ENCODE measurements at places on chromosomes 1 and 21.
A peak's percentile ranks its signal among the peaks of the same experiment; 100 is the strongest.

GRCh38 chr1:218494449-218494852 lies 149.3 kb downstream of the TGFB2 start:
- no peak for DNase-seq

DNA sequence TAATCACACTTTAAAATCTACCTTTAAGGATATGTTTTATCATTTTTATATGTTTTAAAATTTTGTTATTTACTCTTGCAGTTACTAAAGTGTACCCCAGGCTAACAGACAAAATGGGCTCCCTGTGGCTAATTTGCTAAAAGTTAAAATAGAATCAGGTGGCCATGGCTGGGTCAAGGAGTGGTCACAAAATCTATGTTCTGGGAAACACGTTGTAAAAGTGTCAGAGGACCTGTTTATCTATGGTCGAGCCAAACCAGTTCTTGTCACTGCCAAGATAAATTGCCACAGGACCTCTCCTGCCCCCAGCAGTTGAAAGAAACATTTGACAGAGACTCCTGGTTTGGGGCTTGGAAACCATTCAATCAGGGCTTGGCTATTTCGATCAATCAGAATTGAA lies 21.2 kb upstream of the TTLL7 start:
- DNase-seq: no peak

GRCh38 chr1:3502641-3503524 lies 48.4 kb downstream of the ARHGEF16 start:
- DNase-seq: no peak

- no peak for DNase-seq
Measured at GRCh38 chr1:240405751-240406150, 206.2 kb downstream of the GREM2 start.

DNA sequence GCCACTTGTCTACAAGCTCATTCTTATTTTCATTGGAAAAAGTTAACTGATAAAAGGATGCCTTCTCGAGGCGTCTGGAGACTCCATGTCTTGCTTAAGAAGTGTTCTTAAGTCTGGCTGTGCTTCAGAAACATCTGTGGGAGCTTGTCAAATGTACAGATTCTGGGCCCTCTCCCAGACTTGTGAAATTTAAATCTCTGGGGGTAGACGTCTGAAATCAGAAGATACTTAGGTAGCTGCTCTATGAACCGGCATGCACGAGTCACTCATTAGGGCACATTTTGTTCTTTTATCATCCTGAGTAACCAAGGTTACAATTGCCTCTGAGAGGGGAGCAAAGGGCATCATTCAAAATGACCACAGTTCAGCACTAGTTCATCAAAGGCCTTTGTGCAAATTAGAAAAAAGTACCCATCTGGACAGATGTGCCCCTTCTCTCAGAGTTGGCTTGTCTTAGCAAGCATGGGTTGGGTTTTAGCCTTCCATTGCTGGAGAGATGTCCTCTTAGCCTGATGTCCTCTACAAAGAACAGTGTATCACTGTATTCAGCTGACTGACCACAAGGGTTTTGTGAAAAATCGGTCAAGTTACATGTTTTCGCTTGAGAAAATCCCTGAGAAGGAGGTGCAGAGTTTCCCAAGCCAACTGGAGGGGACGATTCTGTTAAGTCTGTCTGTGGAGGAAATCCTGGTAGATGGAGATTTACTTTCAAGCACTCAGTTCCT lies 156.9 kb downstream of the ASTN1 start:
- no peak for DNase-seq

DNA sequence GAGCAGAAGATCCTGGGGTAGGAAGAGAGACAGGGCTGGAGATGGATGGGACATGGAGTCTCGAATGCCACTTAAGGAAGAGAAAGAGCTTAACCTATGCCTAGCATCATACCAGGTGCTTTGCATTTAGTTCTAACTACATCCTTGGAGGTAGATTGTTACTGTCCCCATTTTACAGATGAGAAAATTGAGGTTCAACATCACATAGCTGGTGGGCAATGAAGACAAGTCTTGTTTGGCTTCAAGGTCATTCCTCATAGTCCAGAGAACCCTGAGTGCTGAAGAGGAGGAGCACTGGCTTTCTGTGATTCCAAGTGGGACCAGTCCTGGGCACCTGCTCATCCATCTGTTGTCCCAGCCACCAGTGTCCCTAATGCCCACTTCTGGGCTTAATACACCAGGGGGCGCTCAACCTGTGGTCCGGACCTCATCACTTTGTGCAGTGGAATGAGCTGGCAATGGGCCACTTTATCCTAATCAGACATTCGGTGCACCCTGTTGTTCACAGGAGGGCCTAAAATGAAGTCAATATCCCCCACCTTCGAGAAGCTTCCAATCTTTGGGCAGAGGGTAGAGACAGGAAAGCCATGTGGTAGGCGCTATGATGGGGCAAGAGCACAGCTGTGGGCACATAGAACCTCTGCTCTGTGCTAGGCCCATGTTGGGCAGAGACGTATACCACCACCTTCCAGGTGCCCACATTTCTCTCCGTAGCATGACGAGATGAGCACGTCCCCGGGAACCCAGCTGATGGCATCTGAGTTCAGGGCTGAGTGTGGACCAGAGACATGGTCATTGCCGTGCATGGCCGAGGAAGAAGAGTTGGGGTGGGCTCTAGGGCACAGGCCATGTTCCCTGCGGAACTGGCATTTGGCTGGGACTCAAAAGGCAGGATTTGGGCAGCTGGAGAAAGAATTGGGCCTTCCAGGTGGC lies 9.2 kb downstream of the RPS6KA1 start:
- peak; percentile 33 for DNase-seq

- DNase-seq: no peak
Measured at GRCh38 chr1:245345191-245345884, 190.6 kb downstream of the KIF26B start.

- no peak for DNase-seq
Measured at GRCh38 chr21:39881661-39882060, 14.4 kb downstream of the PCP4 start.

DNA sequence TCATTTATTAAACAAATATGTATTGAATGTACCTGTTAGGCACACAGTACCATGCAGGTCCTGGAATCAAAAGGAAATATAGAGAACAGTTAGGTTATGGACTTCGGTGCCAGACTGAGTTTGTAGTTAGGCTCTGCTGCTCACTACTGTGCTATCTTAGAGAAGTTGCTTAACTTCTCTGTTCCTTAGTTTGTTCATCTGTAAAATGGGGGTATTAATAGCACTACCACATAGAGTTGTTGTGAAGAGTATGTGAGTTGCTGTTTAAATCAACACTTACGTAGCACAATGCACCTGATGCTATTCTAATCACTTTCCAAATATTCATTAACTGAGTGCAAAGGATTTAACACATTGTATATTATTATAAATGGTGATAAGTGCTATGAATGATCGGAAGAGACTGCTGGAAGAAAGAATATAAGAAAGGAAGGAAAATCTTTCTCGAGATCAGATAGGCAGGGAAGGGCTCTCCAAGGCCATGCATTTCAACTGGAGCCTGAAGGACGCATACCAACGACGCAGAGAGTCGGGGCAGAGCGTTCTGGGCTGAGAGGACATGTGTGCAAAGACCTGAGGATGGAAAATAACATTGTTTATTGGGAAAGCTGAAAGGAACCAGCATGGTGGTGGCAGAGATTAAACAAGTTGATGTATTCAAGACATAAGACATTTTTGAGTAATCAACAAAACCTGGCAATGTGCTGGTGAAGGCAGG lies 3.5 kb upstream of the AKNAD1 start:
- DNase-seq: no peak

DNA sequence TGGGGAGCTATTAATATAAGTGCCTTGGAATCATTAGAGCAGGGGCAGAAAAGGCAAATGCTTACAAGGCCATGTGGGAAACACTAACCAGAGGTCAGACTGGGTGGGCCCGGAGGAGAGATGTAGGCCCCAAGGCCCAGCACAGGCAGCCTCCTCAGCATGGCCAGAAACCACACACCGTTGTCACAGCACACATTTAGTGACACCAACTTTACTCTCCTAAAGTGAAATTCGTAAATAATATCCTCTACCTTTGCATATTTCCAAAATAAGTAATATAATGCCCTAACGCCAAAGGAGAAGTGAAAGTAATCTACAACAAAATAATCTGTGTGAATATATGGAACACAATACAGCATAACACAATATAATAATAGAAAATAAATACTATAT lies 62.6 kb downstream of the KIF21B start:
- no peak for DNase-seq

GRCh38 chr21:32562915-32563314 lies 22.4 kb downstream of the TCP10L start:
- DNase-seq: peak; percentile 10

GRCh38 chr1:214107322-214108096 lies 119.7 kb downstream of the PROX1 start:
- peak; percentile 63 for DNase-seq

DNA sequence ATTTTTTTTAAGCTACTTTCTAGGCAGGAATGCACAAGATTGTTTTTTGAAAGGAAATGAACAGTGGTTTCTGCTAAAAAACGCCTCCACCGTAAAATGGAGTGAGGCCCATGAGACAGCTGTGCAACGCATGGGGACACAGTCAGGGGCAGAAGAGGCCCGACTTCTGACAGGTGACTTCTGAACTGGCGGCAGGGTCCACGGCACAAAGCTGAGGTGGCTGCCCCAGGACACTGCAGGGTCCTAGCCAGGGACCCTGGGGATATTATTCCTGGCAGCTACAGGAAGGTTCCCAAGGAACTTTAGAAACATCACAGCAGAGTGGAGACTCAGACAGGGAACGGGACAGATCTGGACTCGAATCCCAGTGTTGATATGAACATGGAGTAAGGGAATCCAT lies 75.1 kb downstream of the SIM2 start:
- no peak for DNase-seq

DNA sequence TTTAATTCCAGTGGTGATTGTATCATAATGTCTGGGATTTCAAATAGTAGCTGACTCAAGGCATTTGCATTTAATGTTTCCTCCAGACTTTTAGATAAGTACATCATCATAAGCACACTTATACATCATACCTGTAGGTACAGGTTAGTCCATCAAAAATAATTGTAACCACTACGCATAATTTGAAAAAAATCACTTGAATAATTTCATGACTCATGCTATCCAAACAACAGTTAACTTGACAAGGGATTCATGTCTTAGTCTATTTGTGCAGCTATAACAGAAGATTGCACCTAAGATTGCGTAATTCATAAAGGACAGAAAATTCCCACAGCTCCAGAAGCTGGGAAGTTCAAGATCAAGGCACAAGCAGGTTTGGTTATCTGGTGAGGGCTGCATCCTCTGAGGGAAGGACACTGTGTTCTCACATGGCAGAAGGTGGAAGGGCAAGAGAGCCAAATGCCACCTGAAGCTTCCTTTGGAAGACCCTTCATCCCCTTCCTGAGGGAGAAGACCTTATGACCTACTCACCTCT lies 801.7 kb upstream of the BRINP3 start:
- DNase-seq: no peak

DNA sequence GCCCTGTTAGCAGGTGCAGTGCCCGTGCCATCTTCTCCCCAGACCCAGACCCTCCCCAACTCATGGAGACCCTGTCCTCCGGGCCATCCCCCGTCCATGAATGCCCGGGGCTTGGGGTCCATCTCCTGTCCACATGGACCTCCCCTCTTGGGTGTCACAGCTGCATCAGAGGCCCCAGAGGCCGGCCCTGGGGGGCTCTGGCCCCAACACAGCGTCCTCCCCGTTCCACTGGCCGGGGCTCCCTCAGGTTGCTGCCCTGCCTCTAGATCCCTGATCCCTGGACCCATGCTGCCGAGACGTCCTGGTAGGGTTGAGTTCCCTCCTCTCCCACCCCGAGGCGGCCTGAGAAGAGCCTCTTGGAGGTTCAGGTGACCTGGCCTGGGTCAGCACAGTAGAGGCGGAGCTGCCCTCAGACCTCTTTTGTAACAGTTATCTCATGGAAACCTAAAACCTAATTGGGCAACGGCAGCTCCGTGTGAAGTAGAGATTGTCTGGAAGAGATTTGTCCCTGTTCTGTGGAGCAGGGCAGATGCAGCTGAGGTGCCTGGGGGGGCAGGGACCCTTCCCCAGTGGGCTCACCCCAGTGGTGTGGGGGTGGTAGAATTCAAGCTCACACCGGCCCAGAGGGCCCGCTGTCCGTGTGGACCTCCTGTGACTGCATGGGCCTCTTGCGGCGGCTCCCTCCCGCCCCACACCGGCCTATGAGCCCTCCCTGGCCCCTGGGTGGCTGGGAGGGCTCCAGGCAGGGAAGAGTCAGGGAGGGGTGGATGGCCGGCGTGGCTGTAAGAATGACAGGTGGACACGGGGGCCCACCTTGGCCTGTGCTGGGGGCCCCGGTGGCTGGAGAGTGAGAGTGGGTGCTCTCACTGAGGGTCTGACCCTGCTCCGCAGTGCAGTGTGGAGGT lies 56.1 kb downstream of the SKI start:
- DNase-seq: no peak

DNA sequence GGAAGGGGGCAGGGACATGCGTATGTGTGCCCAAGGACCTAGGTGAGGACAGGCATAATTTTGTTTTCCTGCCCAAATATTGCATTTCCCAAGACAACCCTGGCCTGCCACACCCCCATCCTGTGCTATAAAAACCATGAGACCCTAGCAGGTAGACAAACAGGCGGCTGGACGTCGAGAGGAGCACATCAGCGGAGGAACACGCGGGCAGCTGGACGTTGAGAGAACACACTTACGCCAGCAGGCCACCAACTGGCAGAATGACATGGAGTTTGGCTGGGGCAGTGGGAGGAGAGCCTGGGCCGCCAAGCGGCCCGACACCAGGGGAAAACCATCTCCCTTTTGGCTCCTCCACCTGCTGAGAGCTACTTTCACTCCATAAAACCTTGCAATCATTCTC lies 3.0 kb upstream of the FGGY start:
- DNase-seq: no peak

DNA sequence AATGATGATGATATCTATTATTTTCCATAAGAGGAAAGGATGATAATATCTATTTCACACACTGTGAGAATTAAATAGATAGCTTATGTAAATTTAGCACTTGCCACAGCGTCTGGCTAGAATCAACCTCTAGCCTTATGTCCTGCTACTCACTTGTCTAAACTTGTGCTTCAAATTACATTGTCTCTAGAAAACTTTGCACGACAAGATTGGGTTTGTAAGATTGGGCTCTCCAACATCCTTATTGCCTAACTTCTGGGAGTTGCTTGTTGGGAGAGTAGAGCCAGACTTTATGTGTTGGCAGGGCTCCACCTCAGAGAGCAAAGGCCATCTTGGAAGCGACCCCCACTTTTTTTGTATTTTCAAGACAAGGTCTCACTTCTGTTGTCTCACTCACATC lies 50.0 kb upstream of the POGK start:
- DNase-seq: no peak

DNA sequence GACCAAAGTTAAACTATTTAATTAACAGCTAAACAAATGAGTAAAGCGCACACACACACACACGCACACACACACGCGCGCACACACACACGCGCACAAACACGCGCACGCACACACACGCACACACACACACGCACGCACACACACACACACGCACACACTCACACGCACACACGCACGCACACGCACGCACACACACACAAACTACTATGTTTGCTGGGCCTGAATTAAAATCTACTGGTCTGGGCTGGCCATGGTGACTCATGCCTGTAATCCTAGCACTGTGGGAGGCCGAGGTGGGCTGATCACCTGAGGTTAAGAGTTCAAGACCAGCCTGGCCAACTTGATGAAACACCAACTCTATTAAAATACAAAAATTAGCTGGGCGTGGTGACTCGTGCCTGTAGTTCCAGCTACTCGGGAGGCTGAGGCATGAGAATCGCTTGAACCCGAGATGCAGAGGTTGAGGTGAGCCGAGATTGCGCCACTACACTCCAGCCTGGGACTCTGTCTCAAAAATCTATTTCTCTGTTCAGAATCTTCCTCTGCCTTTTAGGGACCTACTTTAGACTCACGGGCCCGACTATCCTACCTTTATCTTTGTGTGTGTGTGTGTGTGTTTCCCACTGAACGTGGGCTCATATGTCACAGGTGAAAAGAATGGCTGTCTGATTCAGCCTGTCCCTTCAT lies 37.5 kb upstream of the DNAJC11 start:
- DNase-seq: no peak
